ENCODE measurements at places on chromosomes 7 and 10.

- DNase-seq: no peak
Observed at GRCh38 chr10:20771051-20771450, 126.1 kb downstream of the NEBL start.

DNA sequence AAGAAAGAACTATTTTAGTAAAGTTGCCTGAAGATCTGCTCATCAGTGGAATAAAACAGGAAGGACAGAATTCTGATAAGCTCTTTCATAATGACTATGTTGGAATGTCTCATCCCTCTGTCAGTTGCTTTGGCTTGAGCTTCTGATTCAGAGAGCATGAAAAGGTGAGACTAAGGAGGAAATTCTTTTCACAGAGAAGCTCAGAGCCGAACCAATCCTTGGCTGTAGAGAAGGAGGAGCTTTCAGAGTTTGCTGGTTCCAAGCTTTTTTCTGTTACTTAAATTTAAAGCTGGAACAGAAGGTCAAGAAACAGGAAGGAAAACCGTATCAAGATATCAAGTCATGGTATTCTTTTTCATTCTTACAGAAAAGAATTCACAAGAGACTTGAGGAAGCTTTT lies 24.0 kb downstream of the GSTO2 start:
- DNase-seq: peak; percentile 64

- DNase-seq: no peak
Observed at GRCh38 chr7:54831644-54832095, 72.7 kb upstream of the SEC61G start.

- no peak for DNase-seq
Observed at GRCh38 chr10:3977761-3978160, 192.8 kb upstream of the KLF6 start.

DNA sequence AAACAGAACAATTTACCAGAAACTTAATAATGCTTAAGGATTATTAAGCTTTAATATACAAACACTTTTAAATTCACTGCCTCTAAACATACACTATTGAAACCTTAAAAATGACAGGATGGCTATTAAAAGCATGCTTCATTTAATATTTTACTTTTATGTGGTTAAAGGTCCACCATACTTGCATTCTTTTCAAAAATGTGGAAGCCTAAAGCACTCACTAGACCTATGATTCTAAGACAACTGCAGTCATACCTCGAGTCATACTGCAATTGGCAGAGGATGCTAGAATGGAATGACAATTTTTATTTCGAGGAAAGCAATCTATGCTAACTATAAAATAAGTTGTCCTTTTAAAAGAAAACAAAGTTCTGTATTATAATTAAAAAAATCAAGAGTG lies 85.3 kb downstream of the PIP4K2A start:
- peak; percentile 51 for DNase-seq

DNA sequence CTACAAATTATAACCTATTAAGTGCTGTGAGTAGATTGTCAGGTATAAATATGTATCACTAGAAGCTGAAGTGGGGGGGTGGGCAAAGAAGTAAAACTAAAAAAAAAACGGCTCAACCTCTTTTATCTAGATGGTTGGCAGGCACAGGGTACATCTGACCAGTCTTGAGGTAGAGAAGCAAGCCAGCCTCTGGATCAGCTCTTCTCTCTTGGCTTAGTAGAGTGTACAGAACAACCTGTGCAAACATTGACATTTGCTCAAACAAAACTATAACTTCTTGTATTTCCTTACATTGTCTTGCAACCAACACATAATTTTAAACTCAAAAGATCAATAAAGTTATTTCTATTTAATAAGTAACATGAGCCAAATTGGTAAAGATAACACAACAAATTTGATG lies 25.6 kb downstream of the DNA2 start:
- DNase-seq: no peak

- peak; percentile 57 for DNase-seq
Observed at GRCh38 chr7:28083164-28083997, 97.2 kb downstream of the JAZF1 start.

GRCh38 chr10:113856563-113856962 lies 2.1 kb downstream of the NHLRC2 start:
- DNase-seq: no peak

GRCh38 chr7:47451851-47452205 lies 130.1 kb downstream of the TNS3 start:
- DNase-seq: peak; percentile 46

DNA sequence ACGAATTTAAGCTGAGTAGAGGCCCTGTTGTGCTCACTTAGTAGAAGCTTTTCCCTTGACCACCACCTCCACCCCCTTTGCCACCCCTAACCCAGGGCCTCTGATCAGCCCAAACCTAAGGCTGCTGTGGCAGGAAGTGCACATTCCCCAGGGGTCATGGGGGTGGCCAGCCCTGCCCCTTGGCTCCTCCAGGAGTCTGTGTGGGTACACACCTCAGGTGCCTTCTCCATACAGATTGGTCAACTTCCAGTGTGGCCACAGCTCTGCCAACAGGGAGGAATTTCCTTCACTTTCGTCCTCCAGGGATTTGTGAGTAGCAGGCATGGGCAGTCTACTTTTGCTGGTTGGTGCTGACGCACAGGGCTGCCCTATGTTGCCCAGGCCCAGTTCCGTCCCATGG lies 249.9 kb upstream of the ZNF32 start:
- no peak for DNase-seq

GRCh38 chr7:134919240-134919641 lies 67.1 kb upstream of the AGBL3 start:
- peak; percentile 83 for DNase-seq

DNA sequence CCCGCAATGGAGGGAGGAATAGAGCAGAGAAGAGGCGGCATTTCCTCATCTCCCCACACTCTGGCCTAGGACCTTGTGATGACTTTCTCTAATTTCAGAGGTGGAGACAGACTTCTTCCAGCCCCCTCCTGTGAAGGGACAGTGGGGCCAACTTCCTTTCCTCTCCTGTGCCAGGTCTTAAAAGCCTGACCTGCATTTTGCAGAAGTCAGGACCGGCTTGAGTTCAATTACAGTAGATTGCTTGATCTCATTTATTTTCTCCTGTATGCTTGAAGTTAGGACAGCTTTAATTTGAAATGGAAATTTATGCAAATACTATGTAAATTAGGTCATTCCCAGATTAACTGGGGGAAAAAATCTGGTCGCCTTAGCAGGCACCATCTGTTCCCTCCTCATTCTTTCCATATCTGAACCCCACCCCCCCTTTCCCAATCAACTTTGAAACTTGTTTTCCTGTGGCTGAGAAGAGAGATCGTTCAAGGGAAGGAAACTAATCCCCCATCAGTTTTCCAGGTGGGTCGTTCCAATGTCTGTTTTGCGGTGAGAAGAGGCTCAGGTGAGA lies 57.1 kb downstream of the SYPL1 start:
- no peak for DNase-seq

DNA sequence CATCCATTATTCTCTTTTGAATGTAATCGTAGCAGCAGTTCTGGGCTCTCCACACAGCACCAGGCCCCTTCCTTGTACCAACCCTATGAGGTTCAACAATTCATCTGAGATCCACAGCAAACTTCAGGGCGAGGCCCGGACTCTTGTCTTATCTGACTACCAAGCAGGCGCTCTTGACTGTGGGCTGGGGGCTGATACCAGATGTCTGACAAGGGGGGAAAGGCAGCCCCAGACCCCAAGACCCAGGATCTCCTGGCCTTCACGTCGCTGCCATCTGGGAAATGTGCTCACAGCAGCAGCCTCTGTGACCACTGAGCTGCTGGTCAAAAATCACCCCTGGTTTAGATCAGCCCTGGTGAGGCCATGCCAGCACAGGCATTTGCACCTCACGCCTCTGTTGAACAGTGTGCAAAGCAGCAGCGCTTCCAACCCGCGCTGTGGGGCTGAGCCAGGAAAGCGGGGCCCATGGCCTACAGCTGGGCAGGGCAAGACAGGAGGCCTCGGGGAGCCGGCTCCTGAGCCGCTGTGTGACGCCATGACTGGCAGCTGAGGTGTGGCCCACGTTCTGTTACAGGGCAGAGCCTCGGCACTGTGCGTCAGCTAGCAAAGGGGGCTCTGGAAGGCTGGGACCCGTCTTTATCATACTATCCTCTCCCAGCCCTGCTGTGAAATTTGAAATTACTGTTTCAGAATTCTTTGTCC lies 143.9 kb downstream of the PAXIP1 start:
- no peak for DNase-seq

GRCh38 chr7:131895541-131896164 lies 339.2 kb upstream of the PODXL start:
- DNase-seq: peak; percentile 99

- no peak for DNase-seq
Observed at GRCh38 chr7:128136215-128136597, 104.9 kb upstream of the LEP start.

DNA sequence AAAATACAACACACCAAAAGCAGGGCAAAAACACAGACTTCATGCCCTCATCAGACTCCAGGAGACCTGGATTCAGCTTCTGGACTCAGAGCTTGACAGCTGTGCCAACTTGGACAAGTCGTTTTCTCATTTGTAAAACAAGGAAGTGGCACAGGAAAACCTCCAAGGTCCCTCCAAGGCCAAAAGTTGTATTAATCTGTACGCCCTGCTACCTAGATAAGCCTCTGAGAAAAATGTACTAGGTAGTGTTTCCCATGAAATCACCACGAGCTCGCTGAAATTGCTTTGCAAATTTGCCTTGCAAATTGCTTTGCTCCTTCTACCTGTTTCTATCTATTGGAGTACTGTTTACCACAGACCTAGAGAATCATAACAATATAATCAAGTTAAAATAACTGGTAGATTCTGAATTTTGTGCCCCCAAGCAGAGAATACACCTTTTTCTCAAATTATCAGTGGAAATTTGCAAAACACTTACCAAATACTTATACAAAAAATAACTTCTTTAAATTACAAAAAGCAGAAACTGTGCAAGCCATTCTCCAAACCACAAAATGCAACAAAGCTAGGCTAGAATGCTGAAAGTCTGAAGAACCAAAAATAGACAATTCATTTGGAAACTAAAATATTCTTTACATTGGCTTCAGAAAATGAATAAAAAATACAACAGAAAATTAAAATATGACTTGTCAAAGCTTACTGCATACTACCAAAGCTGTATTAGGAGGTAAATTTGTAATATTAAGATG lies 158.1 kb upstream of the CHST15 start:
- no peak for DNase-seq

- no peak for DNase-seq
Observed at GRCh38 chr7:1694611-1695511, 24.8 kb downstream of the ELFN1 start.

DNA sequence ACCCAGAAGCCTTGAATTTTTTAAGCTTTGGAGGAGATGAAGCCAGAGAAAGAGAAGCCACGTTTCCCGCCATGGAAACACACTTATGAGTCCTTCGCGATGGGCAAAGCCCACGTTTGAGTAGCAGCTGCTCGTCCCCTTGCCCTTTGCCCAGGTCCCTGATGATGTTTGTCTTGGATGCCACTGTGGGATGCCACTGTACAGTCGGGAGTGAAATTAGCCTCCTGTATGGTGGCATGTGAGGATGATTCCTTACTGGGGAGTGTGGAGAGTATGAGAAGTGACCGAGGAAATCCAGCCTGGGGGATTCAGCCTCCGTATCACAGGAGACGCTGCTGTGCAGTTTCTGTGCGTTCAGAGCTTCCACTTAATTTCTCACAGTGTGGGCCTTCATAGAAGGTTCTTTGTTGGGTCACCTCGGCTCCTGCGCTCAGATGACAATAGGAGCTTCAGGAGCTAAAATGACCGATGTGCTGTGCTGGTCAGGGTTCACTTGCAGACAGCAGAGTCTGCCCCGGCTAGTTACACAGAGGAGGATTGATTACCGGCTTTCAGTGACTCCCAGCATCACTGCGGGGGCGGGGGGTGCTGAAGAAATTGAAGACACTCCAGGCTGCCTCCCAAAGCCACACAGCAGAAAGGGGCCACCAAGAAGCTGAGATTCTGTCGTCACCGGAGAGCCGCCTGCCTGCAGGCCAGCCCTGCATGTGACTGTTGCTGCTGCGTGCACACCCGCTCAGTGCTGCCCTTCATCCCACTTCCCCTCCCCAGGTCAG lies 122.1 kb upstream of the SFMBT2 start:
- no peak for DNase-seq

DNA sequence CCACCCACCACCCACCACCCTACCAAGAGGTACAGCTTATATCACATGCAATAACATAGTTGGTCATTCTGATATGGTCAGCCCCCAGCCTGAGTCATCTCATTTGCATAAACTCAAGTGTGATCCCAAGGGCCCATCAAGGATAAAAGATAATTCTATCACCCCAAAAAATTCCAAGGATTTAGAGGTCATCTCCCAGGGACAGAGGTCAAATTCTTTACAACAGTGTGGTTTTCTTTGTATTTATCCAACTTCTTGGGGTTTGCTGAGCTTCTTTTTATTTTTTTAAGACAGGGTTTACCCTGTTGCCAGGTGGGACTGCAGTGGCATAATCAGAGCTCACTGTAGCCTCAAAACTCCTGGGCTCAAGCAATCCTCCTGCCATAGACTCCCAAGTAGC lies 9.4 kb upstream of the GTPBP10 start:
- peak; percentile 11 for DNase-seq

DNA sequence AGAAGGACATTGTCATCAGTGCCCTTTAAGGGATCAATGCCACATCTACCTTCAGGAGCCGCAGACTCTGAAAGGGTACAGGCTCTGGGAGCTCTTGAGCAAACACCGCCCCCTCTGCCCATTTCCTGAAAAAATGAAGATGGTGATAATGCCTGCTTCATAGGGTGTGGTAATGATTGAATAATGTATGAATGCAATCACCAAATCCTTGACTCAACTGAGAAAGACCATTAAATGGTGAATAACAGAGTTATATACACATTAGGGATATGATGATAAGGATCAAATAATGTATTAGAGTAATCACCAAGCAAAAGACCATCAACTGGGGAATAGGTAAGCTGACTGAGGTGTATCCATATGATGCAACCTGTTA lies 1.5 kb downstream of the FAM170B start:
- DNase-seq: no peak

DNA sequence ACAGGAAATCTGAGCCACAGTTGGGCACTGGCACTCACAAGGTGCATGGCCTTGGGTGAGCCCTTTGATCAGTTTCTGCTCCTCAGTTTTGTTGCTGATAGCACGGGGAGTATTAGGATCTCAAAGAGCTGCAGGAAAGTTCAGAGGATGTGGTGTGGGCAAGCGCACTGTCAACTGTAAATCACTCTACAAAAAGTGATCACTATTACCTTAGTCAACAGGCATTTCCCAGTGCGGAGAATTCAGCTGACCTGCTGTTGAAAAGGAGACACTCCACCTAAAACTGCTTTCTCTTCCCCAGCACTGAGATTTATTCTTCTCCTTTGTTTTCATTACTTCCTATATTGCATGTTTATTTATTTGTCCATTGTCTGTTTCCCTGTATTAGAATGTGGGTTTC lies 331.0 kb downstream of the PRPF18 start:
- DNase-seq: no peak

DNA sequence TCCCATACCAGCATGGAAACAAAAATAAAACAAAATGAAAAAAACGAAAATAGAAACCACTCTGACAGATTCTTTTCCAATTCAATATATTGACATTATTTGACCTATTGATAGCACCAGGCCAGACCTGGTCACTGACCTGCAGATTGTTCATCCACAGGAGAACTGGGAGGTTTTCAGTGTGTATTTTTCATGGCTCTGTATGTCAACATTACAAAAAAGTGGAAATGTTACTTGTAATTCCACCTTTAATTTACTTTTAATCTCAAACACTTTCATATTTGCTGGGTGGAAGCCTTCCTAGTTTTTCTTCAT lies 2.9 kb downstream of the HKDC1 start:
- DNase-seq: no peak

- DNase-seq: no peak
Observed at GRCh38 chr10:78914502-78915189, 154.1 kb upstream of the ZMIZ1 start.

Data from fibroblast of skin of right quadriceps (primary cell).